Suppressor macrophage treated with lipopolysaccharide for 4 hours (primary cell): ENCODE measurements at places on chromosomes 6 and 20.

DNA sequence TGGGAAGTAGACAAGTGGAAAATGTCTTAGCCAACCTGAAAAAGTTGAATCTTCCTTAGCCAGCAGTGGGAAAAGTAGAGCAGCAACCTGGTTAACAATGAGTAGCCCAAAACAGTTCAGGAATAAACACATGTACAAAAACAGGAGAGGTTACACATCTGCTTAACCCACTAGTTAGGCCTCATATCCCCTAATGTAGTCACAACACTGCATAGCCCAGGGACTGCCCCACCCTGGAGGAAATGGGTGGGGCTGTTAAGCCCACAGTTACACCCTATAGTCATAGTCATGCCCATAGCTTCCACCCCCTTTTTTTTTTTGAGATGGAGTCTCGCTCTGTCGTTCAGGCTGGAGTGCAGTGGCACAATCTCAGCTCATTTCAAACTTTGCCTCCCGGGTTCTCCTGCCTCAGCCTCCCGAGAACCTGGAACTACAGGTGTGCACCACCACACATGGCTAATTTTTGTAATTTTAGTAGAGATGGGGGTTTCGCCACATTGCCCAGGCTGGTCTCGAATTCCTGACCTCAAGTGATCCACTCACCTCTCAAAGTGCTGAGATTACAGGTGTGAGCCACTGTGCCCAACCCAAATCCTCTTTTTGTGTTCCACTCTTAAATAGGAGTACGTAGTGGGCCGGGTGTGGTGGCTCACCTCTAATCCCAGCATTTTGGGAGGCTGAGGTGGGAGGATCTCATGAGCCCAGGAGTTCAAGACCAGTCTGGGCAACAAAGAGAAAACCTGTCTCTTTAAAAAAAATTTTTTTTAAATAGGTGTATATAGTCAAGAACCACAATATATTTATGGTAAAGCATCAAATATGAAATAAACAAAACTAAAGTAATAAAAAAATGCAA, 24.5 kb downstream of the ILRUN start:
- peak; percentile 89 for DNase-seq

- DNase-seq: no peak
These were observed 195.5 kb downstream of the DLL1 start for GRCh38 chr6:170095273-170095981.

GRCh38 chr6:56916849-56917551, 37.9 kb upstream of the BEND6 start:
- DNase-seq: no peak

GRCh38 chr6:150076196-150076893, 7.4 kb upstream of the ULBP3 start:
- no peak for DNase-seq

DNA sequence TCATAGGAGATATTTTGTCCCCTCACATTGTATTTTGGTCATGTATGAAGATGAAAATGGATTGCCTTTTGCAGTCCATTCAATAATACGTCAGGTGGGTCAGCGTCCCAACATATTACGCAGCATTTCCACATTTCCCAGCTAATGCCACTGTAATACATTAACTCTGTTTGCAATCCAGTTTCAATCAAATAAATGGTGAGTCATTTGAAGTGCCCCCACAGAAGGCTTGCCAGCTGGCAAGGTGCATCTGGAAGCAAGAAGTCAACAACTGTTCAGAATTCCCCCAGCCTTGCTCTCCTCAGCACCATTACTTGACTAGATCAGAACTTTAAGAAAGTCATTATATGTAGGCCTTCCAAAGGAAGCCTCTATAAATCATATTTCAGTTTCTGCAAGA, 50.4 kb downstream of the PHACTR1 start:
- DNase-seq: no peak

GRCh38 chr20:46213946-46214823, 94.1 kb downstream of the CDH22 start:
- no peak for DNase-seq

GRCh38 chr6:112408522-112408921, 61.4 kb downstream of the RFPL4B start:
- no peak for DNase-seq

DNA sequence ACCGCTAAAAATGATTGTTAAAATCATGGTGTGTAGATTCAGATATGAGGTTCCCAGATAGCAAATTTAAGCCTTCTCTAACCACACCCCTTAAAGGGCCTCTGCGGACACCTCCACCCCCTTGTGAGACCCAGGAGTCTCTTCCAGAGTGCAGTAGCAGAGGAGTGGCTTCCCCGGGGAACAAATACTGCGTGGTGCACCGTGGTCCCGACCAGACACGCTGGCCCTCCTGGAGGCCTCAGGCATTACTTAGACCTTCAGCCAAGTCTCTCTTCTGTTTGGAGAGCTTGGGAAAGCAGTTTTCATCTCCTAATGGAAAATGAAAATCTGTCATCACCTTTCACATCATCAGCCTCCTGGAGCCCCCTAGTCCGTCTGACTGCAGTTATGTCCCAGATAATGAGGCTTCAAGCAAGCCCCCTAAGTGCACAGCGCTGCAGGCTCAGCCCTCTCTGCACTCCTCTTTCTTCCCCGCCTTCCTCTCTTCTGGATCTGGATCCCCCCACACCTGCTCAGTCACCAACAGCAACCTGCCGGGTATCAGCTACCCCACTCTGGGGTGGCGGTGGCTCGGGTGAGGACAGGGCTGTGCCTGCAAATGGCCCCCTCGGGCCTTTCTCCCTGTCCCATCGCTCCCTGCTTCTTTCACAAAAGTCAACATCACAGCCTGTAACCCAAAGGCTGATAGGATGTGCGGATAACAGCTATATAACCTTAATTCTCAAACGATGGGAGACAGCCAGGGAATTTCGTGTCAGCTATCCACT, 58.8 kb upstream of the TAGAP start:
- DNase-seq: no peak

GRCh38 chr20:17505636-17506517, 25.3 kb downstream of the BFSP1 start:
- peak; percentile 62 for DNase-seq

DNA sequence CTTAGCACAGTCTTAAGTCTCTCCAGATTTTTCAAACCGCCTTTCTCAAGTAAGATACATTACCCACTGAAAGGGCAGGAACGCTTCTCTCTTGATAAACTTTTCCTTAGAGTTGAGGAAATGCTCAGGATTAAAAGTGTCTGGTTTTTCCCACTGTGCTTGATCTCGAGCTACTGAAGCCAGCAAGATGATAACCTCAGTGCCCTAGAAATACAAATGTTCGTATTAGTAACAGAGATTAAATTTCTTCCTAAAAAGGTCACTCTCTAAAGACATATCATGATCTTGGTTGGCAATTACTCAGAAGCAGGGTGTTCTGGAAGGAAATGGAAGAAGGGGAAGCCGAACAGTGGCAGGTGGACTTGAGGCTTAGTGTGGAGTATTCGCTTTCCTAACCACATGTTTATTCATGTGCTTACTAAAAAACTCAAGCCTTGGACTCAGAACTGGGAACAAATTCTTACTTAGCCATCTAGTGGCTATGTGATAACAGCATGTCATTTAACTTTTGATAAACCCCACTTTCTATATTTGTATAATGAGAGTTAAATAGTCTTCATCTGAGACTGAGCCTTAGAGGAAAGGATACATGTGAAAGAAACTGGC, 20.1 kb downstream of the C6orf141 start:
- DNase-seq: no peak

GRCh38 chr6:45192556-45192955, 135.6 kb upstream of the RUNX2 start:
- DNase-seq: no peak

DNA sequence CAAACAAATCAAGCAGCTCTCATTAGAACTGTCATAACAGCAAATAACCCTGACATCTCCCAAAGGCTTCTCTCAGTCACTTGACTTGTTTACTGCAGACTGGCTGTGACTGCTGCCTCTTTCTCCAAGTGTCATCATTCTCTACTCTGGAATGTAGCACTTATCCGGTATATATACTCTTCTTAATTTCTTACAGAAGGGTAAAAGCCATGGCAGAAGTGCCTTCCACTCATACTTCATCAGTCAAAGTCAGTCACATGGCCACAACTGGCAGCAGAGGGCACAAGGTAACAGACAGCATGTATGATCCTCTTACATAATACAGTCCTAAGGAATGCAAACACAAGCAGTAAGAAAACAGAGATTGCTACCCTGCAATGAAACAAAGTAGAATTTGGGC, 9.3 kb downstream of the NAPB start:
- DNase-seq: peak; percentile 1

- no peak for DNase-seq
These were observed 296.8 kb downstream of the UTRN start for GRCh38 chr6:144581812-144582537.

DNA sequence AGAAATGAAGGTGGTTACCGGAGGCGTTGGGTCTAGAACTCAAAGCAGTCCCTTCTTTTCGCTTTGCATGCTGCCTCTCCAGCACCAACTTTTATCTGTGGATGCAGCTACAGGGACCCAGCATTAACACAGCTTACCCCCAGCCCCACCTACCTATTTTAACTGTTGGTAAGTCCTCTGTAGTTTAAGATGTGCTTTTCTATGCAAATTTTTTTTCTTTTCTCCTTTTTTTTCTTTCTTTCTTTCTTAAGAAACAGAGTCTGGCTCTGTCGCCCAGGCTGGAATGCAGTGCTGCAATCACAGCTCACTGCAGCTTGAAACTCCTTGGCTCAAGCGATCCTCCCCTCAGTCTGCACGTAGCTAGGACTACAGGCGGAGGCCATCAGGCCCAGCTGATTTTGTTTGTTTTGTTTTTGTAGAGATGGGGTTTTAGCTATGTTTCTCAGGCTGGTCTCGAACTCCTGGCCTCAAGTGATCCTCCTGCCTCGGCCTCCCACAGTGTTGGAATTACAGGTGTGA, 6.5 kb upstream of the USP45 start:
- DNase-seq: no peak

GRCh38 chr6:69090132-69090531, 455.1 kb downstream of the ADGRB3 start:
- no peak for DNase-seq
